Eye (tissue), 1 donor: ENCODE measurements at places on chromosomes 2 and 18.

DNA sequence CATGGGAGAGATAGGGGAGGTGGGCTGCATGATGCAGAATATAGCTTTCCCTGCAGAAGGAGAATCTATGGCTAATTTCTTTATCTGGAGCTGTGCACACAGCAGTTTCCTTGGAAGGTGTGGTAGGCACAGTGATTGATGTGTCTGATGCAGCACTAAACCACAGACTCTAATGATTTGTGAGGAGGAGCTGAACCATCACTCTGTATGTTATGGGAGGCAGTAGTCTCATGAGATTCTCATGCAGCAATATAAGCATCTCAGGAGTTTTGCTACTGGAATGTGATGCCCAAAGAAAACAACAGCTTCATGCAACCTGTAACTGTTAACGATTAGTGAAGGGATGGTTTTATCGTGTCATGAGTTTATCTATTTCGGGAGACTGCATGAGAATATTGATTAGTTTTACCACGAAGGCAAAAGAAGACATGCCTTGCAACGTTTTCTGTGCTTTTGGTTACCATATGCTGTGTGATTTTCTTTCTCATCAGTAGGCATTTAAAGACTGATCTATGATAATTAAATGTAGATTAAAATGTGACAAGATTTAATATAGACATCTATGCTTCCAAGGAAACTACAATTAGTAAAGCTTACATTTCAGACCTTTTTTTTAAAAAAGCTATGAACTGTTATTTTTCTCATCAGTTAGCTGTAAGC, 286.8 kb downstream of the ARL6IP6 start:
- DNase-seq: peak; percentile 39

DNA sequence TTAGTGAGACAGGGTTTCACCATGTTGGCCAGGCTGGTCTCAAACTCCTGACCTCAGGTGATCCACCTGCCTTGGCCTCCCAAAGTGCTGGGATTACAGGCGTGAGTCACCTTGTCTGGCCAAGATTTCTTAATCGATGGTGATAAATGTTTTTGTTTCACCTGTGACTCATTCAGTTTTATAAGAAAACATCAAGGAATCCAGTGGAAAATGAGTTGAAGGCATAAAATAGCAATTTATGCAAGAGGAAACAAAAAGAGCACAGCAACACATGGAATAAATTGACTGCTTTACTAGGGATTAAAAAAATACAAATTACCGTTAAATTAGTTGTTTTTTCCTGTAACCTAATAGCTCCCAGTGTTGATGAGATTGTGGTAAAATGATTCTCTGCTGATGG, 80.2 kb downstream of the CDK15 start:
- no peak for DNase-seq

- DNase-seq: peak; percentile 57
Measured at GRCh38 chr18:76545433-76546087, 50.5 kb upstream of the ZNF516 start.

DNA sequence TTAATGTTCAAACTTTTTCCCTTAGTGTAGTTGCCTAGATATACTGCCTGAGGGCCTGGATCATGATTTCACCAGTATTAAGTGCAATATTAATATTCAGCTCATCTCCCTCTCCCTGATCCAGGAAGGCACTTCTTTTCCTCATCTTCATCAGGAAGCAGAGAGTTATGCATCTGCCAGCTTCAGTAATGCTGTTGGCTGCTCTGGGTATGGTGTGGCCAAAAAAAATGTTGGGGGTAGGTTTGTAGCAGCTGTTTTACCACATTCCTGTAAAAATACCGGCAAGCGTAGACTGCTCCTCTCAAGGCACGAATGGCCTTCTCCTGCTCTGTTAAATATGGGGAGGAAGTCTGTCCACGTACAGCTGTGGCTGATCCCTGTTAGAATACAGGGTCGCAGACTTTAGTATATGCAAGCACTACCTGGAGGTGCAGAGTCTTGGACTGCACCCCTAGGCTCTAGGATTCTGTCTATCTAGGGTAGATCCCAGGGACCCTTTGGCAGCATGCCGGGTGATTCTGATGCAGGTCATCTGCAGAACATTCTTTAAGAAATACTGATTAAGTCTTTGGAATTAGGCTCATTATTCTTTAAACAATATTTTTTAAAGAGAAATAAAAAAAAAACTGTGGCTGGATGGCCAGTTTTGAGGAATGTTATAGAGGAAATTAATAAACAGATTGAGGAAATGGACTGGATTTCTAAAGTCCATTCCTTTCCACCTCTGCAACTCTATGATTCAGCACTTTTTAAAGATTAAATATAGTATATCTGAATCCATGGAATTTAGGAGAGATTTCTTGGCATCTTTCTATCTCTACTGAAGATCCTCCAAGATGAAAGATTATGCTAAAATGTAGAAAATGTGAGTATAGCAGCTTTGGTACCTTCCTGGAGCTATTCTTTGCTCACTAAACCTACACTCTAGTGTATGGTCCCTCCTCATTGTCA, 21.0 kb upstream of the GLS start:
- no peak for DNase-seq

DNA sequence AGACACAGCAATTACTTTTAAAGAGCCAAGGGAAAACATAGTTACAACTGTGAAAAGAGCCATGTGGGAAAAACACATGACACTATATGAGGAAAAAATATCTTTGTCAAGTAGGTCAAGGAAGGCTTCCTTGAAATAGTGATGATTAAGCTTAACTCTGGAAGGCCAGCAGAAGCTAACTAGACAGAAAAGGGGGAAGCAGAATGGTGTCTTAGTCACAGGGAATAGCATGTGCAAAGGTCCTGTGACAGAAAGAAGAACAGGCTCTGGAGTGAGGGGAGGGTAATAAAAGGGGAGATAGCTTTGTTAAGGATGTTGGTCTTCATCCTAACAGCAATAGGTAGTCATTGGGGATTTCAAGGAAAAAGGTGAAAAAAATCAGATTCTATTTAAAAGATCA, 64.0 kb downstream of the ARHGAP25 start:
- DNase-seq: no peak

DNA sequence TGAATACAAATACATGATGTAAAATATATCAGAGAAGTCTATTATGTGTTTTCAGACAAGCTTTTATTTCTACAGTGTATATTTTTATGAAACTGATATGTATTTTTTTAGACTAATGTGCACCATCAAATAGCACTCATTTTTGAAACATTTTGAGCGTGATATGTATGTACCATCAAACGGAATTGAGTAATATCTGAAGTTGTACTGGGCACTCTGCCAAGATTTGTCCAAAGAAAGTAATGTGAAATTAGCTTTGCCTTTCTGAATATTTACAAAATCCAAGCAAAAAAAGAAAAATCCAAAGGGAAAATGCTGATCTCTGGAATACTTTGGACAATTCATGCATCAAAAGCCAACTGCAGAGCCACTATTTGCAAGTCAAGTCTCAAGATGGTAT, 972.0 kb downstream of the DPP10 start:
- no peak for DNase-seq

DNA sequence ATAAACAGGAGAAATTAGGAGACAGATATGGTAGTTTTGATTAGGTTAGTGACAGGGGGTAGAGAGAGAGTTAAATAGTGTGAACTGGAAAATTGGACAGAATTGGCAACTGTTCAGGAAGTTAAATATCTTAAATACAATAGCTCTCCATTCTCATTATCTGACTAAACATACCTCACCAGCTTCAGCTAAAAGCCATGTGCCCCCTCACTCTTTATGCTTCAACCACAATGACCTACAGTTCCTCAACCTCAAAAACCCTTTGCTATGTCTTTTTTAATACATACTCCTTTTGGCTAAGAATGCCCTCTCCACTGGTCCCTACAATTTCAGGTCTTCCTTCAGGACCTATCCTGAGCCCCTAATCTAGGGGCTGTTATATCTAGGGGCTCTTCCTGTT, 740.2 kb upstream of the ZEB2 start:
- DNase-seq: no peak

- DNase-seq: no peak
Measured at GRCh38 chr18:74916773-74917393, 292.1 kb downstream of the PTGR3 start.

DNA sequence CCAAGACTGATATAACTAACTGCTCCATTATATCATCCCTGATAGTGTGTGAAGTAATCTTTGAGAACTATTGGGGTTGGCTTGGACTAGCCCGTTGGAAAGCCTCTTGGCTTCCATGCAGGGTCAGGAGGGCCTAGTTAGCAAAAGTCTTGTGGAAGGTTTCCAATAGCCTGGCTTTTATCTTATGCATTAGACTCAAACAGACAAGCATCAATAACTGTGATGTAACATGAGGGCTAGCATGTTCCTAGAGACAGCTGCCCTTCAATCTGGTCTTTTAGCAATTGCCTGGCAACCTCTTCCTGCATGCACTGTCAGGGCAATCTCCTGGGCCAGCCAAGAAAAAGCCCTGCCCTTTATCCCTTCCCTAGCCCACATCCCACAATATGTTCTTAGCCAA, 18.2 kb downstream of the SLC8A1 start:
- DNase-seq: no peak

- DNase-seq: no peak
Measured at GRCh38 chr2:214706986-214707385, 102.5 kb downstream of the BARD1 start.

GRCh38 chr2:39661826-39662225, 3.9 kb upstream of the TMEM178A start:
- no peak for DNase-seq

- no peak for DNase-seq
Measured at GRCh38 chr2:215808996-215809395, 204.4 kb downstream of the MREG start.

- DNase-seq: no peak
Measured at GRCh38 chr2:42567364-42567763, 1.1 kb upstream of the MTA3 start.

GRCh38 chr2:80238692-80239469, 65.7 kb downstream of the LRRTM1 start:
- DNase-seq: peak; percentile 37

DNA sequence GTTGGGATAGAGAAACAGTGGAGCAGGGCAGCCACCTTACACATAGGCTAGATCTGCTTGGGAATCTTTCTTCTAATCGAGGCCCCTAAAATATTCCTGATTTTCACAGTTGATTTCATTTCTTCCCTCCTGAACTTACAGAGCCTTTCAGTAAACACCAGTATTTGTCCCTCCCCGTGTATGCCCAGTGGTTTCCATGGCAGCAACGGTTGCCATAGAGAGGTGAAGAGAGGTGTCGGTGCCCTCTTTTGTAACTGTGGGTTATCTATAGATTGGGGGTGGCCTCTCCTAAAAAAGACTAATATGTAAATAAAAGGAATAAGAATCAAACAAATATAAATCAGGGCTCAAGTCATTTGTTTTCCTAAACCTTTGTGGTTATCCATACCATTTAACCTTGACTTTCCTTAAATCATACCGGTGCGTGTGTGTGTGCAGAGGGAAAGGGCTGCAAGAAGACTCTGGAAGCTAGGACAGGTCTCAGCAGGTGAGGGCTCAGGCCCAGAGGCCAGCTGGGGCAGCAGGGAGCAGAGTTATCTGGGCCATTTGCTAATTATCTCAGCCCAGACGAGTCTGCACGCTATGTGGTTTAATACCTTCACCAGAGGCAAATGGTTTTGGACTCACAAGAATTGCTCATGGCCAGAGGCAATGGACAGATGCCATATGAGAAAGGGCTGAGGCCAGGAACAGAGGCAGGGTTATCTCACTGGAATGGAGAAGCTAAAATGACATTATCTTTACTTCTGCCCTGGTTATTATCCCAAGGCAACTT, 35.5 kb downstream of the LIPG start:
- DNase-seq: peak; percentile 70

- peak; percentile 55 for DNase-seq
Measured at GRCh38 chr2:96764253-96764637, 3.5 kb downstream of the CNNM4 start.

DNA sequence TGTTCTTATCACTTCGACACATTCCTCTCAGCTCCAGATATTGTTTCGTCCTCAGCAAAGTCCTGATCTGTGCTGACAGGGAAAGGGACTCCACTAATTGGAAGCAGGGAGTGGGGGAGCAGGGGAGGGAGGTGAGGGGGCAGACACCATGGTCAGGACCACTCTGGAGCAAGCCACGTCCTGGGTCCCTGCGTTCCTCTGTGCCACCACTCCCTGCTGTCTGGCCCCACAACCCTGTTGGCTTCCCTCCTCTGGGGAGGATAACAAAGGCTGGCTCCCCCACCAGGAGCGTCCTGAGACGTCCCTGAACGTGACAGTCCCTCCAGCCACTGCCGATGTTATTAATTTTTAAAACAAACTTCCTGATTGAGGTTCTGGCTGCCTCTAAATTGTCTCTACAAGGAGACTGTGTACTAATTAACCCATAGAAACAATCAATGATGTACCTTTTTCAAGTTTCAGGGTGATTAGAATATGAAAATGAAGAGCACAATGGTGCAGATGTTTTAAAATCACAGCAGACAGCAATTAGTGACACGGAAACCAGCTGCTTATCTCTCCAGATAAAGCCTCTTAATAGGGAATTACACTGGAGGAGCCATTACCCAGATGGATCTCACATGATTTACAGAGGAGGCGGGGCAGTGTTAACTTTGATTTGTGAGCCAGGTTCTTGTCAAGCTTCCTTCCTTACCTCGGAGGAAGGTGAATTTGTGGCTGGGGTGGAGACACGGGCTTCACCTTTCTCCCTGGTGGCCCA, 257.5 kb downstream of the SETBP1 start:
- peak; percentile 76 for DNase-seq

DNA sequence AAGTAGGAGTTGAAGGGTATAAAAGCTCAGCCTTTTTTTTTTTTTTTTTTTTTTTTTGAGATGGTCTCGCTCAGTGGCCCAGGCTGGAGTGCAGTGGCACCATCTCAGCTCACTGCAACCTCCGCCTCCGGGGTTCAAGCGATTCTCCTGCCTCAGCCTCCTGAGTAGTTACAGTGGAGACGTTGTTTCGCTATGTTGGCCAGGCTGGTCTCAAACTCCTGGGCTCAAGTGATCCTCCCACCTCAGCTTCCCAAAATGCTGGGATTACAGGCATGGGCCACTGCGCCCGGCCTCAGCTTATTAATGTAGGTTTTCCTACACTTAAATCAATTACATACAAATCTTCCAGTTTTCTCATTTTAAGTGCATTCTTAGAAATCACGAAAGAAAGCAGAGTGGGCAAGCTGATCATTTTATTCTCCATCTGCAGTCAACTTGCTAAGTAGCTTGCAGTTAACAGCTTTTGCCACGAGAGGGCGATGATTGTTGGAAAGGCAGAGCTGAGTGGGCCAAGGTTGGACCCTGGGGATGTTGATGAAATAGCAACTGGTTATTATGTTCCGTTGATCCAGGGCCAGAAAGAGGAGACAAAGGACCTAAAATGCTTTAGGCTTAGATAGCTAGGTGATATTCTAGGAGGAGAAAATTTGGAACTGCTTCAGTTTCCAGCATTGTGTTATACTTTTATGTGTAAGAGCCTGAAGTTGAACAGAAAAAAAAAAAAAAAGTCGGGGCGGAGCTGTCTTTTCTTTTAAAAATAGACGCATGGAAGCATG, 234.4 kb upstream of the EPAS1 start:
- DNase-seq: peak; percentile 94

DNA sequence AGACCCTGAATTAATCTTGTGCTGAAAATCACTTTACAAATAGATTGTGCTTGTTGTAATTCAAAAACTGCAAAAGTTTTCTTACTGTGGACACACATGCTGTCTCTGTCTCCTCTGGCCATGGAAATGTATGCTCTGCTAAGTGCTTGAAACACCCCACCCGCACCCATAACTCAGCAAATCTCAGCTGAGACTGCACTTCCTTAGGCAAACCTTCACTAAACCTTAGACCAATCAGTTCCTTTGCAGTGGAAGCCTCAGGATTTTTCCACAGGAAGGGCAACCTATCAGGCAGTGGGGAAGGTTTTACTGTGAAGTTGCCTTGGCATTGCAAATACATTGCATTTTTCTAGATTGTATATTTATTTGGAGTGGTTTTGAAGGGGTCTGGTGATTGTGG, 62.2 kb upstream of the PLA2R1 start:
- DNase-seq: no peak
